Thoracic aorta (tissue), 2 donors: ENCODE measurements at places on chromosomes 1 and 21. TPM values are rescaled to one million over a fixed set of nuclear protein-coding genes. Genes with fewer than 3 reads are reported as not detected.

Gene PSMD4
- 87.6 TPM for total RNA-seq

Gene FAM163A
- not detected for total RNA-seq

Gene KCNQ4
- 11.5 TPM for total RNA-seq

Gene FYB2
- not detected for total RNA-seq

Gene REN
- not detected for total RNA-seq

Gene TFF2
- total RNA-seq: 17.0 TPM
